ENCODE measurements at places on chromosomes 11 and 22.

DNA sequence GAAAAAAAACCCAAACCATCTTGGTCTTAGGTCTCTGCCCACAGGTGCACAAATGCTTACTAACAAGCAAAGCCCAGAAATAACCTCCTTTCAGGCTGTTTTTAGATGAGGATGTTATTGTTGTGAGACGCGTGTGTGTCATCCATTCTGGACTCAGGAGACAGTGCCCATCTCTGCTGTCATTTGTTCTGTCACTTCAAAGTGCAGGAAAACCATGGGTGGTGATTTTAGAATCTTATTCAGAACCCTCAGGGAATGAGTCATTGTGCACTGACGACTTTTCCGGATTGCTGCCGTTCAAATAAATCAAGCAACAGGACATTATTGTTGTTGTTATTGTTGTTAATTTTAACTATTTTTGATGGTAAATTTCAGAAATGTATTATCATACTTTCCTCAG, 110.3 kb downstream of the LRRC32 start:
- DNase-seq, result peak; percentile 74

DNA sequence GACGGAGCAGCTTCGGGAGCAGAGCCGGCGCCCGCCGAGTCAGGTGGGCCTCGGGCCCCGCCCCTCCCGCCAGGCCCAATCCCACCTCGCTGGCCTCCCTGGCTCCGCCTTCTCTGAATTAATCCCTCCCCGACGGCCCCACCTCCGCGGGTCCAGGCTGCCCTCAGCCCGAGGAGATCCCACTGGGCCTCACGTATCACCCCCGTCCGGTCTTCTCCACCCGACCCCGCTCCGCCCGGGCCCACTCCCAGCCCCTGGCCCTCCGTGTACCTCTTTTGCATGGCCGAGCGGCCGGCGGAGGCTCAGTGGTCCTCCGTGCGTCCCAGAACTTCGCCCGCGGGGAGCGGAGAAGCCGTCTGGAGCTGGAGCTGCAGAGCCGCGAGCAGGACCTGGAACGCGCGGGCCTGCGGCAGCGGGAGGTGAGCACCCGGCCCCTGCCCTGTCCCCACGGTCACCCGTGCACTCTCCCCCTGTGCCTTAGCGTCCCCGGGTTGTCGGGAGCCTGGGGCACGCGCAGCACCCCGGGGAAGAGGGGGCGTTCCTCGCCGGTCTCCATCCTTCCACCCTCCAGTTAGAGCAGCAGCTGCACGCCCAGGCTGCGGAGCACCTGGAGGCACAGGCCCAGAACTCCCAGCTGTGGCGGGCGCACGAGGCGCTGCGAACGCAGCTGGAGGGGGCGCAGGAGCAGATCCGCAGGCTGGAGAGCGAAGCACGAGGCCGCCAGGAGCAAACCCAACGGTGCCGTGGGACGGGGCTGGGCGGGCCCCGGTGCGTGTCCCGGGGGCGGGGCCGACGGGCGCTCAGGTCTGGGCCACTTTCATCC, 2.2 kb upstream of the CD151 start:
- DNase-seq, result peak; percentile 57

DNA sequence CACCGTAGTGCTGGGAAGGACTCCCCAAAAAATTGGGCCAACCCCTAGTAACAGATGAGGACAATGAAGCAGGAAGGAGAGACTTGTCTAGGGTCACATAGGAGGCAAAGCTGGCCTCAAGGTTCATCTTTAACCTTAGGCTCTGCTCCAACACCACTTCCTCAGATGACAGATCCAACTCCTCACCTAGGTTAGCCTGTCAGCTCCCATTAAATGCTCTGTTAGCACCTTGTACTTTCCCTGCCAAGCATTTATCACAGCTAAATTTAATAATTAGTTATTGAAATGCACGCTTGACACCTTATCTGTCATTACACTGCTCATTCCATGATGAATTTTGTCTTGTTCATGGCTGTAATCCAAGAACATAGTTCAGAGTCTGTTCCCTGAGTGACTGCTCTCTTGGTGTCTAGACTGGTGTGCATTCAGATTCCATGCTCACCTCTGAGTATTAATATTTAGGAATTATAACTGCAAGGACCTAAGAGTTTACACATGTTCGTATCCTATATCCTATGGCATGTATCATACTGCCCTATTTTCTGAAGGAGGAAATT, 18.6 kb downstream of the MAP6 start:
- no peak for DNase-seq

DNA sequence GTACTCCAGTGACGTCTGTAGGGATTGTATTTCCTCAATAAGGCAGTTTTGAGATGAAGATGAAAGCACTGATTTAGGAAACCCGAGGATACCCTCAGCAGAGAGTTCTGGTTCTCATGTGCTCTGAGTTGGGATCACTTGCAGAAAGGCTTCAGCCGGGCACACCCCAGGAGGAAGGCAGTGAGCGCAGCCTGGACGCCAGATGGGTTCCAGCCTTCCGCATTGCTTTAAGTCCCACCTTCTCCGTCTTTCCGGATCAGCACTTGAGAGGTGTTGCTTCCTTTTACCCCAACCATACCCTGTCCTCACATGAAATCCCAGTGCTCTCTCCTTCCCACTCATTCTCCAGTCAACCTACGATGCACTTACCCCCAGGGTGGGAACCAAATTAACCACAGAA, 239.5 kb upstream of the CADM1 start:
- no peak for DNase-seq

GRCh38 chr11:123429913-123430720, at the start of gene GRAMD1B:
Gene GRAMD1B (plus strand): TSS chr11:123430269. CDS start chr11:123430793, 524 bp downstream.
- peak; percentile 92 for DNase-seq

DNA sequence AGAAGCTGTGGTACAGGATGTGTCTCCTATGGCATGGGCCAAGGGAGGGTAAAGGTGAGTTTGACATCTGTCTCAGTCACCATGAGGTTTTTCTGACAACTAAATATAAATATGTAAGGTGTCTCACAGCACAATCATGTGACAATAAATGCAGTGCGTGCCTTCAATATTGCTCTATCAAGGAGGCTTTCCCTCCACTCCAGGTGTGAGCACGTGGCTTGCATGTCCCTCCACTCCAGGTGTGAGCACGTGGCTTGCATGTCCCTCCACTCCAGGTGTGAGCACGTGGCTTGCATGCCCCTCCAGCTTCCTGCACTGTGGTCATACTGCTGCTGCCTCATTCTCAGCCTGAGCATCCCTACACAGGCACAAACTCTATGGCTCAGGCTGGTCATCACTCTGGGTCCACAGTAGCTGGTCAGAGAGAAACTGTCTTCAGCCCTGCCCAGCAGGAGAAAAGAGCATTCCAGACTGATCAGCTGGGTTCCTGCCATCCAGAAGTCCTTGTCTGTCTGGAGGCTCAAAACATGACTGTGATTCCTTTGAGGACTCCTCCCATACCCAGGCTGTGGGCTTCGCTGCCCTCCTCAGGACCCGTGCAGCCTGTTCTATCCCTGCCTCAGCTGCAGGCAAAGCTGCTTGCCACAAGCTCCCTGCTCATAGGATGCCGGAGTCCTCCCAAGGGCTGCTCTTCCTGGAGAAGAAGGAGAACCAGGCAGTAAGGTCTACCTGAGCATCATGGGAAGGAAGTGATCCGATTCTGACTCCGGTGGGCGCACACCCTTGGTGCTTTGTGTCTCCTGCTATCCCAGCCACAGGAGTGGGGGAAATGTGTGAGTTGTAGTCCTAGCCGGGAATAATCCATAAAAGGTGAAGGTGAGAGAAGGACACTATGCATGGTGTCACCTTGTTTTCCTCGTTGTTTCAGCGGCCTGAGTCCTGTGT, 33.4 kb upstream of the VPREB1 start:
- DNase-seq, result no peak

DNA sequence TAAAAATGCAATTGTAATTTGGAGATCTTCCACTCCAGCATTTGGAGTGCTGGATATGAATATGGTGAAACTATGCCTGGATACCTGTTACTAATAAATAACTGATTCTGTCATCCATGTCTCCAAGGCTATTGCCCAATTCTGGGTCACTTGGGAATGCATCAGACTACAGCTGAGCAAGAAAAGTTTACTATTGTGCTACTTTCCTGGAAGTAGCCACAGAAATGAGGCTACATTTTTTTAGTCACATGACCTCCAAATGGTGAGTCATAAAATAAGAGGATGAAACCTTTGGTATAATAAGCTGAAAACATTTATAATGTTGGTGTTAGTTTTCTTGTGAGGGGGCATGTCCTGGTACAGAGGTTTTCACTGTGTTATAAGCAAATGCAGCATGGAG, 44.4 kb downstream of the DCDC1 start:
- peak; percentile 58 for DNase-seq

- DNase-seq, result no peak
Measured at GRCh38 chr11:126878913-126879482, 121.6 kb downstream of the KIRREL3 start.

- no peak for DNase-seq
Measured at GRCh38 chr11:47437746-47438418, 11.1 kb downstream of the RAPSN start.

- no peak for DNase-seq
Measured at GRCh38 chr11:114211444-114212121, 84.6 kb upstream of the NNMT start.

DNA sequence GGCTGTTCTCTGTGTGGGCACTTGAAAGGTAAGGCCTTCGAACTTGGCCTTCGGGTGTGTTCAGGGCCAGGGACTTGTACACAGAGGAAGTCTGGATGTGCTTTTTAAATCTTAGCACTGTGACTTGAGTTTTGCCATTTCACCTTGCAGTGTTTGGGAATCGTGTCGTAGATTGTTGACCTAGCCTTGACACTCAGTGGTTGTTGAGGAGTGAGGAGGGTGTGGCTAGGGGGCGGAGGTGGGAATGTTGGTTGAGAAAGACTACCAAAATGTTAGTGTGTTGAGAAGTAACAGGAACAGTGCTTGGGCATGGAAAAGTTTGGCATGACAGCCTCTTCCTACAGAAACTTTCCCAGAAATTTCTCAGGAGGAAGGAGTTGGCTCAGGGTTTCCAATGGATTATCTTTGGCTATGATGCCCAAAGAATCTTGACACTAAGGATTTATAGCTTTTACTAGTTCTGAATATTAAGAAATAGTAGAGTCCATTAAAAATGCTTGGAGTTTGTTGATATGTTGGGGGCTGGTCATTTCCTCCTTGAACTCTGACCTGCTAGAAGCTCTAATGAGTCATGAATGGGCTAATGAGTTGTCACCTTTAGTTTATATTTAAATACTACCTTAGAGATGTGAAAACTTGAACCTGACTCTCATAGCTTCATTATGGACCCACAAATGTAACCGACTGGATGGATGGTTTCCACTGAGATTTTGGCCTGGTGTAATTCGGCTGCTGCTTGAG, 40.6 kb downstream of the BARX2 start:
- DNase-seq, result no peak

DNA sequence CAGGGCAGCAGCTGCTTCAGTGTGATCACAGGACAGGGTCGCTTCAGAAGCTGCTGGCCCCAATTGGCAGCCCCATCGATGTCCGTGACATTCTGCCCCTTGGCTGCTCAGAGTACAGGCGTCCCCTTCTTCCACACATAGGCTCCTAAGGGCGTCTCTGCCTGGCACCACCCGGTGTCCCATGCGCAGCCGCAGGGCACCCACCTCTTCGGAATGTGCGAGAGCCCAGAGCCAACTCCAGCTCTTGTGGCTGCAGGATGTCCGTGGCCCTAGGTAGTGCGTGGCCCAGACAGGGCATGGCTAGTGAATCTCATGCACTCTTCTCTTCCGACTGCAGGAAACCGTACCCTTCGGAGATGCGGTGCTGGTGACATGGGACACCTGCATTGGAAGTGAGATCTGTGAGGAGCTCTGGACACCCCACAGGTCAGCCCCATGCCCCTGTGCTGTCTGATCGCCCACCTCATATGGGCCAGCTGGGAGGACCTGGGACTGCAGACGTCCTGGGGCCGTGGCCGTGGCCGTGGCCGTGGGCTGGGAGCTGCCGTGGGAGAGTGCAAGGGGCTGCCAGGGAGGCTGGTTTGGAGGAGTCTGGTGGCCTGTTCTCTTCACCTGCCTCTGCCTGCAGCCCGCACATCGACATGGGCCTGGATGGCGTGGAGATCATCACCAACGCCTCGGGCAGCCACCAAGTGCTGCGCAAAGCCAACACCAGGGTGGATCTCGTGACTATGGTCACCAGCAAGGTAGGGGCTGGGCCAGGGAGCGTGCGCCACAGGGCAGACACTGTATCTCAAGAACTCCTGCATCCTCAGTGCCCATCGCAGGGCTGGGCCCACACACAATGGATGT, 20.2 kb downstream of the NADSYN1 start:
- DNase-seq, result no peak

DNA sequence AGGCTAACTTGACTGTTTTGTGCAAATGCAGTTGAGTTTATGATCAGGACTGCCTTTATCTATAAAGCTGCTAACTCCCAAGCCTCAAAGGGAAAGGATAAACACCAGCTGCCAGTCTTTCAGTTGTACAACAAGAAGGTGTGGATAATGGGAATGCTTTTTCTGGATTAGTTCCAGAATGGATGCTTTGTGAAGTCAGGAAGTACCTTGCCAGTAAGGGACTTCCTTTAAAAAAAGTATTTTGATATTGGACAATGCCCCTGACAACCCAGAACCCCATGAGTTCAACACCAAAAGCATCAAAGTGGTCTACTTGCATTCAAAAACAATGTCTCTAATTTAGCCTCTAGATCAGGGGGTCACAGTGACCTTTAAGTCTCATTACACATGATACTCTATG, 32.0 kb downstream of the OR5A2 start:
- no peak for DNase-seq

DNA sequence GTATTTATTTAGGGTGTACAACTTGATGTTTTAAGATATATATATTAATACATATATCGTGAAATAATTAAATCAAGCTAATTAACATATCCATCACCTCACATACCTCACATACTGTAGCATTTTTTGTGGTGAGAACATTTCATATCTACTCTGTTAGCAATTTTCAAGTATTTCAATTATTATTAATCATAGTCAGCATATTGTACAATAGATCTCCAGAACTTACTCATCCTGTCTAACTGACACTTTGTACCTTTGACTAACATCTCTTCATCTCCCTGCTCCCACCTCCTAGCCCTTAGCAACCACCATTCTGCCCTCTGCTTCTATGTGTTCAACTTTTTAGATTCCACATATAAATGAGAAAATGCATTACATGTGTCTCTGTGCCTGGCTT, 108.4 kb downstream of the BARX2 start:
- no peak for DNase-seq

- no peak for DNase-seq
Measured at GRCh38 chr11:100353083-100353482, 334.0 kb upstream of the ARHGAP42 start.

GRCh38 chr22:50560034-50560433, 2.7 kb downstream of the SYCE3 start:
- no peak for DNase-seq

GRCh38 chr11:71173709-71174108, 78.7 kb downstream of the SHANK2 start:
- DNase-seq, result no peak

DNA sequence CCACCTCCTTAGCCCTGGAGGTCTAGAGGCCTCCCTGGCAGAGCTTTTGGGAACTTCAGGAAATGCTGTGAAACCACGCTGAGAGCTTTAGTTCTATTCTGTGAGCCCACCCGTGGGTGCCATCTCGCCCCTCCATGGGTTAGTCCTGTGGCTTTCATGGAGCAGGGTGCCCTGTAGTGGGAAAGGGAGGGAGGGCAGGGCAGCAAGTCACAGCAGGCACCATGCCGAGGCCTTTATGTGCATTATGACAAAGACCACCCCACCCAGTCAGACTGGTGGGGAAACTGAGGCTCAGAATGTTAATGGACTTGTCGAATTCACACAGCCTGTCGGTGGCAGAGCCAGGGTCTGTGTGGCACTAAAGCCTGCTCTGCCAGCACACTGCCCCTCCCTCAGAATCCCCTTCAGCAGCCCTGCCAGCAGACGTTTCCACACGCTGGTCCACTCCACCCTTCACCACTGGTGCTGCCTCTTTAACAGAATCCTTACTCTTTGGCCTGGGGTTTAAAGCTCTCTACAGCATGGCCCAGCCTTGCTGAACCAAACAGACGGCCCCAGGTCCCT, 13.4 kb downstream of the TMPRSS13 start:
- DNase-seq, result no peak

Data from fibroblast of skin of back (primary cell).